ENCODE measurements at places on chromosomes 16 and 17.

DNA sequence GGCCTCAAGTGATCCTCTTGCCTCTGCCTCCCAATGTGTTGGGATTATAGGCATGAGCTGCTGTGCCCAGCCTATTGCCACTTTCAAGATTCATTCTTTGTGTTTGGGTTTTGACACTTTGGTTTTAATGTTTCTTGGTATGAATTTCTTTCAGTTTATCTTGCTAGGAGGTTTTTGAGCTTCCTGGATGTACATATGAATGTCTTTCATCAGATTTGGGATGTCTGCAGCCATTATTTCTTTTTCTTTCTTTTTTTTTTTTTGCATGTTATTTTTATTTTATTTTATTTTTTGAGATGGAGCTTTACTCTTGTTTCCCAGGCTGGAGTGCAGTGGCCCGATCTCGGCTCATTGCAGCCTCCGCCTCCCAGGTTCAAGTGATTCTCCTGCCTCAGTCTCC lies 18.5 kb downstream of the MRPL45 start:
- no peak for DNase-seq

DNA sequence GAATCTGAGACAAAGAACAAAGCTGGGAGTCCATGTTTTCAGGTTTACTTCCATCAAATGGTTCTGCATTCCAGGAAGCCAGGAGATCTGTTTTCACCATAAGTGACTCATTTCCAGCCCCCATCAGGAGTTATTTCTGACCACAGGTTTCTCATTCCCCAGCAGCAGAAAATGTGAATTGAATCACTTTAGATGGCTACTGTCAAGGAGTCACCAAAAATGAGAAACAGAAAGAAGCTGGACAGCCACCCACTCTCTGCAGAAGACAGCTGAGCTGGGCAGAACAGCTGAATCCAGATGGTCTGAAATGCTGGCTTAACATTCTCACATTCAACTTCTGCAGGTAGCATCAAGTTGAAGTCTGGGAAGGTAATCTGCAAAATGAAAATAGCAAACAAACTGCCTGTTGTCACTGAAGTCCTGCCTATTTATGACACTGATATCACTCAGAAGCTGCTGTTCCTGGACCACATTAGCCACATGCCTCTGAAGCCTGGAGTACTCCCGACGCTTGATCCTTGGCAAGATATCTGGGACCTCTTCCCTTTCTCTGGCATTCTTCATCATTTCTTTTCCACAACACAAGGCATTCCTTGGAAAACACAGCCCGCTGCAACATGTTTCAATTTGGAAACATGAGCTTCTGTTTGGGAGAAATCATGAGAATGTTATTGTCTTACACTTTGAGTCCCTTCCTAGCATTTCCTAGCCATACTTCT lies 15.3 kb downstream of the CCL11 start:
- no peak for DNase-seq

DNA sequence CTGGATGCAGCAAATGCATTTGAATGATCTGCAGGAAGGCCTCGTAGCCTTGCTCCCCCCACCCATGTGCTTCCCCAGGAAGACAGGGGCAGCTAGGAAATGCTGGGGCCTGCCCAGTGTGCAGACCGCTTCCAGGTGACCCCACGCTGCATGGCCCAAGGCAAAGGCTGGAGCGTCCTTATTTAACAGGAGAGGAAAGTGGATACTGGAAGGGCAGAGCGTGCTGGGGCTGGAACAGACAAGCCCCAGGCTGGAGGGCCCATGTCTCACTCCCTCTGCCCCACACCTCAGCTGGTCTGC lies 26.1 kb upstream of the NPTX1 start:
- no peak for DNase-seq

DNA sequence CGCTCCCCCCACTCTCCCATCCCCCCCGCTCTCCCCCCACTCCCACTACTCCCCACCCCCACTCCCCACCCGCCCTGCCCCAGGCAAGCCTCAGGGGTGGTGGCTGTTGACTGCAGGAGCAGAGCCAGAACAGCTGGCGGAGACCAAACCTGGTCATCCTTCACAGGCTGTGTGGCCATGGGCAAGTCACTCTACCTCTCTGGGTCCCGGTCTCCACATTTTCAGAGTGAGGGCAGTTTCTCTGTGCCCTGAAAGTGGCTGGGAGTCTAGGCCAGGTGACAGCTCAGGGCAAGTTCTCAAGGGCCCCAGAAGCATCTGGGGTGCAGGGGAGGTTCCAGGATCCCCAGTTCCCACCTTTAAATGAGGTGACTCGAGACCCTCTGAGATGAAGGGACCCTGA lies 15.1 kb upstream of the BAHCC1 start:
- DNase-seq: no peak

GRCh38 chr17:82536512-82537201 lies 17.1 kb downstream of the FOXK2 start:
- DNase-seq: no peak

GRCh38 chr16:46929378-46930332 lies 43.8 kb downstream of the DNAJA2 start:
- DNase-seq: peak; percentile 27

GRCh38 chr17:31510308-31511194 lies 119.1 kb downstream of the RAB11FIP4 start:
- DNase-seq: no peak

DNA sequence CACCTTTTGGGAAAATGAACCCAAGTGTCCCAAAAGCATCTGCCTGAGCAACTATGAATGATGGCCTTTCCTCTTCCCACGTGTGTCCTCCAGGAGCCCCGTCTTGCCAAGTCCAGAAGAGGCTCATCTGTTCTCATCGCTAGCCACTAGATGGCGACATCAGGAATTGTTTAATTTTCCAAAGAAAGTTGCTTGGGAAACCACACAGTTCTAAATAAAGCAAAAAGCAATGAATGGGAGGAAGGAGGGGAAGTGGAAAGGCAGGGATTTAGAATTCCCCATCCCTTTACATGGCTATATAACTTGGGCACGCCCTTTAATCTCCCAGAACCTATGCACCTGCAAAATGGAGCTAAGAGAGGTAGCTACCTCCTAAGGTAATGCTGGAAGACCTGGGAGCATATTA lies 9.0 kb upstream of the CDH5 start:
- peak; percentile 2 for DNase-seq

DNA sequence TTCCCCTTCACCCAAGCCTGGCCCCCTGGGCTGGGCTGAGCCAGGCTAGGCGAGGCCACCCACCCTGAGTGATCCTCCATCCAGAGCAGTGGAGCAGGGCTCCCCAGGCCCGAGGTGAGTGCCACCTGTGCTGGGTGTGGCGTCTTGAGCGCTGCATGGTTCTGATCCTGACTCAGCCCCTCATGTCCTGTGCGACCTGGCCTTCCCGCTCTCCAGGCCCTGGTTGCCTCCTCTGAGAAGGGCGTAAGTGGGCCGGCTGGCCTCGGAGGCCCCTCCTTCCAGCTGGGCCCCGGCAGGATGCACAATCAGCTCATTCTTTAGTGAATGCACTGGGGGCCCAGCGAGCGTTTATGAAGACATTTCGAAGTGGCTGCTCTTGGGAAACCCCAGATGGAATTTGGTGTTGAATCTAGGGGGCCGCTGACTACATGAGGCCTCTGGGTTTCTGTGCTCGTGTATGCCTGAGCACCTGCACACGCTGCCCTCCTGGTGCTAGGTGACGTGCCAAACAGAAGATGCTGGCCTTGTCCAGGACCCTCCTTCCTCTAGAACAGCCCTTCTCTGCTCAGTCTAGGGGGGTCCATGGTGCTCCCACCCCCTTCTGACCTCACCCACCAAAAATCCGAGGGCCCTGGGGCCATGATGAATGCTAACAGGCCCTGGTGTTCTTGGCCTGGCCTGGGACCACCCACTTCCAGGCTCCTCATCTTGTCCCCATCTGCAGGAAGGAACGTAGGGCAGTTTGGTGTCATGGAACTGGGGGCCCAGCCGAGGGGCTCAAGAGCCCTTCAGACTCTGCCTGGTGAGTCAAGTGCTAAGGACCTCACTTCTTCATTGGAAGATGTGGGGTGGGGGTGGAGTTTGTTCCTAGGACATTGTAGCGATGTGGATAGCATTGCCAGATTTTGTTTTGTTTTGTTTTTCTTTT lies 3.6 kb upstream of the TMEM92 start:
- no peak for DNase-seq

- DNase-seq: no peak
Observed at GRCh38 chr17:4488989-4489595, 9.6 kb upstream of the SPNS2 start.

- DNase-seq: no peak
Observed at GRCh38 chr17:70796757-70797156, 627.4 kb downstream of the KCNJ2 start.

GRCh38 chr16:77574867-77575624 lies 140.2 kb upstream of the ADAMTS18 start:
- no peak for DNase-seq

GRCh38 chr16:88466175-88466862 lies 13.2 kb downstream of the ZFPM1 start:
- no peak for DNase-seq

DNA sequence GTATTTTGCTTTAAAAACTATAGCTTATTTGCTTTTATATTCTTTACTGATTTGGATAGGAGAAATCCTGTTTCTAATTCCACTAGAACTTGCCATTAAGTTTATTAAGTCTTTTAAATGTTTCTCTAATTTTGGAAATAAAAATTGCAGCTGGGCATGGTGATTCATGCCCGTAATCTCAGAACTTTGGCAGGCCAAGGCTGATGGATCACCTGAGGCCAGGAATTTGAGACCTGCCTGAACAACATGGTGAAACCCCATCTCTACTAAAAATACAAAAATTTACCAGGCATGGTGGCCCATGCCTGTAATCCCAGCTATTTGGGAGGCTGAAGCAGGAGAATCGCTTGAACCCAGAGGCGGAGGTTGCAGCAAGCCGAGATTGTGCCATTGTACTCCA lies 30.7 kb downstream of the DNAH17 start:
- DNase-seq: no peak

GRCh38 chr17:51372345-51373004 lies 112.1 kb downstream of the UTP18 start:
- DNase-seq: no peak

- peak; percentile 29 for DNase-seq
Observed at GRCh38 chr16:80526418-80527061, 14.3 kb upstream of the DYNLRB2 start.

GRCh38 chr17:46851029-46851741 lies at the start of gene WNT9B:
TSS of gene WNT9B (plus strand) at chr17:46851583. CDS start at chr17:46851639, 56 bp downstream.
- DNase-seq: no peak

- DNase-seq: no peak
Observed at GRCh38 chr17:37829592-37830123, 84.8 kb upstream of the HNF1B start.

- DNase-seq: no peak
Observed at GRCh38 chr17:74453665-74454196, 12.7 kb upstream of the CD300A start.

GRCh38 chr17:31072186-31072585 lies 22.6 kb upstream of the NF1 start:
- DNase-seq: no peak

- DNase-seq: no peak
Observed at GRCh38 chr17:43952724-43953666, 745 bp downstream of the PYY start.

DNA sequence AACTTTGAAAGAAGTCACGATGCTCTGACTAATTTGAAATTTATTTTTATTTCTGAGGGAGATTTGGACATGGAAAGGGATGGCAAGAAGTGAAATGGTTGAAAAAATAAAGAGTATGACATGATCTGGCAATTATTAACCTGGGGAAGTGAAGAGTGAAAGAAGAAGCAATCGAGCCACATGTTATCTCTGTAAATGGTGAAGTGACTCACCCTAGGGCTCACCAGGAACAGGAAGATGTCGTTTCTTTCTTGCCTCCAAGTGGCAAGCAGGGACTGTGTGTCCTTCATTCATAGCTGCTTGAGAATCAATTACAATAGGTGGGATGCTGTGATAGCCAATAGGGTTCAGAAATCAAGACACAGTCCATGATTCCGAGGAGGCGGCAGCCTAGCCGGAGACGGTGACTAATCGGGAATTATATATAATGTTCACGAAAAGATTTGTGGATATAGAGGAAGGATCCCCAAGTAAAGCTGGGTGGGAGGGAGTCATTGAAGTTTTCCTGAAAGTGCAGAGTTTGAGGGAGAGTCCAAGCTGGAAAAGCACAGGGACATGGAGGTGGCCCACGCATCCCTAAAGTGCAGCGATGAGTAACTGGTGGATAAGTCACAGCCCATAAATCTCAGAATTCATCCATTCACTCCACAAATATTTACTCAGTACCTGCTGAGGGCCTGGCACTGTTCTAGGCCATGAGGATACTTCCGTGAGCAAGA lies 18.2 kb upstream of the KRT20 start:
- DNase-seq: no peak

DNA sequence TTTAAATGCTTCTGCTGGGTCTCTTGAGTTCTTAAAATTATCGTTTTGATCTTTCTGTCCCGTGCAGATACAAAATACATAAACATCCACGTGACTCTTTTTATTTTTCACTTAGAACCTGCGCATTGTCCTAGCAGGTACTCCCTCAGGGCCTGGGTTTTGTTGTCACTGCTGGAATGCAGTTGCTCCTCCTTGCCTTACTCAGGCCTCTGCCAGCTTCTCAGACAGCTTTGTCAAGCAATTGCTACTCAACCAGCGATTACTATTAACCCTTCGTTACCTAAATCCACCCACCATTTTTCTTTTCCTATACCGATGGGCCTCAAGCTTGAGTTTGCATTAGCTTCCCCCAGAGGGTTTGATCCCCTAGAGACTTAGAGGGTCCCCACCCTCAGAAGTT lies 405.9 kb upstream of the RBFOX1 start:
- no peak for DNase-seq

DNA sequence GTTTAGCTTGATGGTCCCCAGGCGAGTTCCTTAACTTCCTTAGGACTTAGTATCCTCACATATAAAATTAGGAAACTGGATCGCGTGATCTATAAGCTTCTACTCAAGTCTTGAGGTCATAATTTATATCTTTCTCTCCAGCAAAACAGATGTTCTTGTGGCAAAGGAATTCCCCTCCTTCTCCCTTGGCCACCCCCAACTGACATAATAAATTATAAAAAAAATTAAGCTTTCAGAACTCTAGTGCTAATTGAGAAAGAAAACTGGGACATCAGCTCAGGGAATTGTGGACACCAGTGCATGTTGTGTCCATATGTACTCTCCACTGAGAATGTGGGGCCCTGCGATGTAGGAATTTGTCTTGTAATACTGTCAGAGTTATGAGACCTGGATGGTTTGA lies 13.5 kb downstream of the GNAO1 start:
- no peak for DNase-seq

- DNase-seq: no peak
Observed at GRCh38 chr16:75446416-75446815, 13.1 kb upstream of the CFDP1 start.

GRCh38 chr17:55859301-55859795 lies 108.5 kb downstream of the PCTP start:
- no peak for DNase-seq
